Calu3 (cell line): ENCODE measurements at places on chromosomes 3 and 15. TPM values are rescaled to one million over a fixed set of nuclear protein-coding genes. Genes with fewer than 3 reads are reported as not detected.

DNA sequence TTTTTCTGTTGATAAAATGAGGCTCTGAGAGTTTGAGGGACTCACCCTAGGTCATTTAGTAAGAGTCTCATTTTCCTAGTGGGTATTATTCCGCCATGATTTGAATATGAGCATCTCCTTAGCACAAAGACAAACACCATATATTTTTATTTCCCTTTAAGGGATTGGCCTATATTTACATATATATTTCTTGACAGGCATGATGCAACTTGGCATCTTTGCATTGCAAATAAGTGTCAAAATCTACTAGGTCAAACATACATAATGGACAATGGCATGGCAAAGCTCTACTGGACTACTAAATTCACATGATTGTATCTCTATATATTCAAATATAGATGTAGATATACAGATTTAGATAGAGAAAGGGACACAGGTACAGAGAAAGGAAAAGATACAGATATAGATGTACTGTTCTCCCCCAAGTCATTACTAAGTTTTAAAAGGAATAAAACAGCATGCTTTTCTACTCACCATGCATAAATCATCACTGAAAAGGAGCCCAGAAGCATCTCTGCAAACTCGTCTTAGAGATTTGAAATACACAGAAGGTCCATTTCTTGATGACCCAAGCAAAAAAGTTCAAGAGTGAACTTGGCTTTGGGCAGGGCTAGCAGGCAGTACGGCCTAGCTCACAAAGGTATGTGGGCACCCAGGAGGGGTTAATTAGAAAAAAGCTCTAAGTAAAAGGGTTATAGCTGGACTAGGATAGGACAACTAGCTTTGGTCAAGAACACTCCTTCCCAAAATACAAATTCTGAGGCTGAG, 495.8 kb downstream of the NTRK3 start:
- H3K4me3 ChIP-seq, result no peak overlapping the region
- no peak for DNase-seq
- H3K36me3 ChIP-seq, result no peaks in the 10 kb centered on the region
- no peaks in the 10 kb centered on the region for H3K27me3 ChIP-seq

DNA sequence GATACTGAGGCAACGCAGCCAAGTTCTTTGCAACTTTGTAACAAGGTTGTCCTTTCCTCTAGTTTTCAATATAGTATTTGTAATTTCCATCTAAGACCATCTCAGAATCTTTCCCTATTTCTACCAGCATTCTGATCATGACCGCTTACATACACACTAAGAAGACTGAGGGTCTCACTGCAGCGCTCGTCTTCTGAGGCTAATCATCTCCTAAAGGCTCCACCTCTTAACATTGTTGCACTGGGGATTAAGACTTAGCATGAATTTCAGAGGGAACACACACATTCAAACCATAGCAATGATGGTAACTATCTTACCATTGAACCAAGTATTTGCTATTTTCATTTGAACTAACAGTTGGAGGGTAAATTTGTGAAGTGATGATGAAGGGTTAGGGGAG, 463.3 kb upstream of the CCDC54 start:
- no peak for DNase-seq
- no peaks in the 10 kb centered on the region for H3K27me3 ChIP-seq
- no peaks in the 10 kb centered on the region for H3K36me3 ChIP-seq
- no peak overlapping the region for H3K27ac ChIP-seq

DNA sequence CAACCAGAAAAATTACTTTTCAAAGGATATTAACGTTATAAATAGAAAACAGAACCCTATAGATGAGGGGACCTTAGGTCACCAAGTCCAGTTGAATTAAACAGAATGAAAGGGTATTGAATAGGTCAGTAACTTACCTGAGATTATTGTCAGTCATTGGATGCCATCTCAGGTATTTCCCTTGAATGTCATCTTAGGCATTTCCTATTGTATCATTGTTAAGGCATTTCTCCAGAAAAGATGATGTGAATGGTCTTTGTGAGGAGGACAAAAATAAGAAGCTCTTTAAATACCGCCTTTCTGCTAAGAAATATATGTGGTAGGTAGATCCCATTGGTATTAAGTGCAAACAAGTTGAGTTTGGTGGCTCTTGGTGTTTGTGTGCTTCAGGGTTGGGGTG, 55.6 kb downstream of the CHD2 start:
- H3K27me3 ChIP-seq, result no peaks in the 10 kb centered on the region
- no peak overlapping the region for H3K4me3 ChIP-seq
- no peak for DNase-seq
- H3K36me3 ChIP-seq, result peaks cover 82% of the 10 kb centered on the region

DNA sequence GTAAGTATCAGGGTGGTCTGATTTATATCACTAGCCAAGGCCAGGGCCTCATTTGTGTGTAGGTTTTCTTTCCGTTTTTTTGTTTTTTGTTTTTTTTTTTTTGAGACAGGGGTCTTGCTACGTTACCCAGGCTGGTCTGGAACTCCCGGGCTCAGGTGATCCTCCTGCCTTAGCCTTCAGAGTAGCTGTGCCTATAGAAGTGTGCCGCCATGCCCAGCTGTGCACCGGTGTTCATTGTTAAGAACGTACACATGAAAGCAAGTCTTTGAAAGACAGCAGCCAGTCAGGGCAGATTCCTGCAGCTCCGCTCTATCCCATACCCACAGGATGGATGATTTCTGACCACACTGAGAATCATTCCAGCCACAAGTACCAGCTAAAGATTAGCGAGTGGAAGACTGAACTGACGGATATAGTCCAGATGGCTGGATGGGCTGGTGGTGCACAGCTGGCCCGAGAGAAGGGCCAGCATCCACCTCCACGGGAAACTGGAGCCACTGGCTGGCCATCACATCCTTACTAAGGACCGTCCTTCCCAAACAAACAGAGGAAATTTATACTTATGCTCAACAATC, 95.4 kb downstream of the PCSK6 start:
- H3K27ac ChIP-seq, result no peak overlapping the region
- no peaks in the 10 kb centered on the region for H3K4me1 ChIP-seq
- H3K27me3 ChIP-seq, result no peaks in the 10 kb centered on the region
- no peak overlapping the region for H3K4me3 ChIP-seq

Gene PPCDC
- total RNA-seq, result 23.4 and 24.4 TPM in 2 replicates

Gene LOXL1
- total RNA-seq, result 2.1 and 2.2 TPM in 2 replicates

GRCh38 chr3:170725285-170725731, 139.4 kb upstream of the SLC7A14 start:
- no peak overlapping the region for H3K27ac ChIP-seq
- no peaks in the 10 kb centered on the region for H3K36me3 ChIP-seq
- H3K27me3 ChIP-seq, result no peaks in the 10 kb centered on the region
- H3K4me3 ChIP-seq, result no peak overlapping the region
- no peak for DNase-seq

GRCh38 chr3:147472846-147473245, 63.7 kb downstream of the ZIC1 start:
- no peaks in the 10 kb centered on the region for H3K36me3 ChIP-seq
- H3K27ac ChIP-seq, result no peak overlapping the region
- no peak for DNase-seq

Gene PLSCR5
- not detected in 2 replicates for total RNA-seq

Gene RBP2
- total RNA-seq, result not detected in 2 replicates

- no peaks in the 10 kb centered on the region for H3K4me1 ChIP-seq
- no peaks in the 10 kb centered on the region for H3K36me3 ChIP-seq
- H3K27me3 ChIP-seq, result peaks cover 64% of the 10 kb centered on the region
- DNase-seq, result no peak
- no peak overlapping the region for H3K4me3 ChIP-seq
- H3K27ac ChIP-seq, result no peak overlapping the region
Observed at GRCh38 chr3:13083898-13084297, 10.7 kb upstream of the IQSEC1 start.

- H3K4me3 ChIP-seq, result no peak overlapping the region
- no peaks in the 10 kb centered on the region for H3K36me3 ChIP-seq
- peaks cover 13% of the 10 kb centered on the region for H3K27me3 ChIP-seq
- peaks cover 11% of the 10 kb centered on the region for H3K4me1 ChIP-seq
- H3K27ac ChIP-seq, result no peak overlapping the region
- no peak for DNase-seq
Observed at GRCh38 chr15:69027976-69028518, 13.6 kb downstream of the NOX5 start.

Gene CPNE4
- total RNA-seq, result 23.2 and 31.1 TPM in 2 replicates

DNA sequence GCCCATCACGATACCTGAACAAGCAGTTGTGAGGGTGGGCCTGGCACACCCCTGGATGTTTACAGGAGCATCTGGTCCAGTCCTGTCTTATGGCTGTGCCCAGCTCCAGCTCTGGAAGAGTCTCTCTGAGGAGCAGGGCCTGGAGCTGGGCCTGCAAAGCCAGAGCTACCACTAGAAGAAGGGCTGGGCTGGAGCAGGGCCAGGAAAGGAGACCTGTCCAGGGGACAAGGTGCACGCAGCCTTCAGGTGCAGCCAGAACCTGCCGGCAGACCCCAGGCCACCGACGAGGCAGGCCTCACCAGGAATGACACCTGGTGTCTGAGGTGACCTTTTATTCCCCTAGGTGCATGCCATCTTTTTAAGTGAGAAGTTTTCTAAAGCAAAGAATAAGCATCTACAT, 8.4 kb upstream of the BCL2L10 start:
- peaks cover 5% of the 10 kb centered on the region for H3K36me3 ChIP-seq
- H3K27me3 ChIP-seq, result no peaks in the 10 kb centered on the region
- no peak overlapping the region for H3K4me3 ChIP-seq
- no peak for DNase-seq

DNA sequence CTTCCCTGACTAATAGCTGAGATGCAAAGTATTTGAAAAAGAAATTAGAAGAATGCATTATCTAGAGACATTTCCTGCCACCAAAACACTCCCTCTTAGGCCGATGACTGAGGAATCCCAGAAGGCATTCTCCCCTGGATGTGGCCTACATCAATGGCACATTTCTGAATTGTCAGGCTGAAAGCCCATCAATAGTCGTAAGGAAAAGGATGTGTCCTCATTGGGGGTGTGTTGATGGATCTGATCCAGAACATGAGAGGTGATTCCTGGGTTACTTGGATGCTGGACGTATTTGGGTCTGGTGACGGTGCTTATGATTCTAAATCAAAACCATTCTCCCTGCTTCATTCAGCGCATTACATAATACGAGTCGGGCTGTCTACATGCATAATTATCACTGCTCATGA, 216.9 kb upstream of the CDIN1 start:
- no peak overlapping the region for H3K27ac ChIP-seq
- no peaks in the 10 kb centered on the region for H3K27me3 ChIP-seq
- no peak for DNase-seq
- H3K36me3 ChIP-seq, result no peaks in the 10 kb centered on the region
- H3K4me1 ChIP-seq, result no peaks in the 10 kb centered on the region
- H3K4me3 ChIP-seq, result no peak overlapping the region

Gene SUCNR1
- total RNA-seq, result 0.07 TPM in 1 of 2 replicates, not detected in the other

DNA sequence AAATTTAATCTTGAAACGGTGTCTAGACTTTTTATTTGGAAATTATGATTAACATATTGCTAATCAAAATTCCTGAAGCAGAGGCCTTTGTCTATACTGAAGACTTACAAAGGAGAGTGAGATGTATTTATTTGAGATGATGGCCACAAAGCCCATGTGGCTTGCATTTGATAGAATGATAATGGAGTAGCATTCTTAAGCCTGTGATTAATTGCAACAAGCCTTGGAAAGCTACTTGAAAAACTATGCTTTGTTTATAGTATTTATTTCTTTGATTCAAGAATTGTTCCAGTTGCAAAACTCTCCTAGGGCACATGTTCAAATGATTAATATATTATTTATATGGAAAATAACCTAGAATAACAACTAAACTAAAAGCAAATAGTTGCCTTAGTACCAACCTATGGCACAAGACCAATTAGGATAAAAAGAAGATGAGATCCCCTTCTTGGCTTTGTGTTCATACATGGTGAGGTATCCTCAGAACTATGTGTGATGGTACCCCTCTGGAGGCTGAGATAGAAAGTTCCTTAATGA, 244.1 kb upstream of the TBL1XR1 start:
- H3K4me1 ChIP-seq, result peaks cover 37% of the 10 kb centered on the region
- H3K27me3 ChIP-seq, result no peaks in the 10 kb centered on the region
- no peak overlapping the region for H3K4me3 ChIP-seq
- H3K36me3 ChIP-seq, result peaks cover 6% of the 10 kb centered on the region

Gene ADAMTS17
- 3.5 and 7.3 TPM in 2 replicates for total RNA-seq

Gene TMF1
- total RNA-seq, result 31.3 and 34.4 TPM in 2 replicates

Gene SOX2
- total RNA-seq, result 0.19 and 0.39 TPM in 2 replicates

GRCh38 chr3:57779666-57780065, 23.6 kb downstream of the SLMAP start:
- no peaks in the 10 kb centered on the region for H3K27me3 ChIP-seq
- no peak overlapping the region for H3K4me3 ChIP-seq
- DNase-seq, result no peak
- H3K36me3 ChIP-seq, result peaks cover 5% of the 10 kb centered on the region
- no peak overlapping the region for H3K27ac ChIP-seq

Gene SAMMSON
- total RNA-seq, result not detected in 2 replicates

Gene OSTN
- total RNA-seq, result not detected in 2 replicates

Gene PEX5L
- 0.24 TPM in 1 of 2 replicates, not detected in the other for total RNA-seq

Gene PPP1R14D
- total RNA-seq, result 0.51 and 1.7 TPM in 2 replicates

Gene ANKUB1
- total RNA-seq, result not detected in 2 replicates

GRCh38 chr15:69668963-69669362, 216.3 kb downstream of the RPLP1 start:
- no peak overlapping the region for H3K27ac ChIP-seq
- no peak for DNase-seq
- H3K4me1 ChIP-seq, result no peaks in the 10 kb centered on the region
- peaks cover 45% of the 10 kb centered on the region for H3K27me3 ChIP-seq
- no peak overlapping the region for H3K4me3 ChIP-seq

- peaks cover 28% of the 10 kb centered on the region for H3K4me1 ChIP-seq
- peak; percentile 53 for DNase-seq
- H3K27ac ChIP-seq, result peak overlapping the region; percentile 54
- H3K27me3 ChIP-seq, result no peaks in the 10 kb centered on the region
Observed at GRCh38 chr15:78075490-78076230, 1.9 kb downstream of the TBC1D2B start.

DNA sequence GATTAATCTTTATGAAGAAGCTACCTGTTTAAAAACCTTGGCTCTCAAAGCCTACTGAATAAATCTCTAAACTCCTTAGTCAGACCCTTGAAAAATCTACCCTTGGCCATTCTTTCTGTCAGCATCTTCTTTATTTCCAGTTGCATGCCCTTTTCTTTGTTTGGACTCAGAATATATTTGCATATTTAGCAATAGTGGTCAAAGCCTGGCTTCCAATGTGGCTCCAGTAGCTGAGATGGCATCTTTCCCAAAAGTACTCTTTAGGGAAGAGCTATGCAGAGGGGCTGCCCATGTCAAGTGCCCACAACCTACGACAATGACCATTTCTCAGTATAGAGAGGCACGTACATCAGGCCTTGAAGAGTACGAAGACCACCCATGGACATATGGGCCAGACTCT, 47.2 kb downstream of the TLNRD1 start:
- H3K4me1 ChIP-seq, result no peaks in the 10 kb centered on the region
- H3K4me3 ChIP-seq, result no peak overlapping the region
- H3K36me3 ChIP-seq, result no peaks in the 10 kb centered on the region
- peaks cover 52% of the 10 kb centered on the region for H3K27me3 ChIP-seq
- DNase-seq, result no peak
- H3K27ac ChIP-seq, result no peak overlapping the region

- H3K4me3 ChIP-seq, result peak within 1 kb of the TSS; percentile 44
- peak; percentile 69 for DNase-seq
- H3K27ac ChIP-seq, result no peak within 1 kb of the TSS
Observed at GRCh38 chr3:192727032-192727847, at the start of gene FGF12. Gene FGF12 (minus strand): TSS chr3:192727541.
